ENCODE measurements at places on chromosomes 16 and 17.

- DNase-seq = no peak
Observed at GRCh38 chr16:28986046-28986445, 1.2 kb downstream of the LAT start.

DNA sequence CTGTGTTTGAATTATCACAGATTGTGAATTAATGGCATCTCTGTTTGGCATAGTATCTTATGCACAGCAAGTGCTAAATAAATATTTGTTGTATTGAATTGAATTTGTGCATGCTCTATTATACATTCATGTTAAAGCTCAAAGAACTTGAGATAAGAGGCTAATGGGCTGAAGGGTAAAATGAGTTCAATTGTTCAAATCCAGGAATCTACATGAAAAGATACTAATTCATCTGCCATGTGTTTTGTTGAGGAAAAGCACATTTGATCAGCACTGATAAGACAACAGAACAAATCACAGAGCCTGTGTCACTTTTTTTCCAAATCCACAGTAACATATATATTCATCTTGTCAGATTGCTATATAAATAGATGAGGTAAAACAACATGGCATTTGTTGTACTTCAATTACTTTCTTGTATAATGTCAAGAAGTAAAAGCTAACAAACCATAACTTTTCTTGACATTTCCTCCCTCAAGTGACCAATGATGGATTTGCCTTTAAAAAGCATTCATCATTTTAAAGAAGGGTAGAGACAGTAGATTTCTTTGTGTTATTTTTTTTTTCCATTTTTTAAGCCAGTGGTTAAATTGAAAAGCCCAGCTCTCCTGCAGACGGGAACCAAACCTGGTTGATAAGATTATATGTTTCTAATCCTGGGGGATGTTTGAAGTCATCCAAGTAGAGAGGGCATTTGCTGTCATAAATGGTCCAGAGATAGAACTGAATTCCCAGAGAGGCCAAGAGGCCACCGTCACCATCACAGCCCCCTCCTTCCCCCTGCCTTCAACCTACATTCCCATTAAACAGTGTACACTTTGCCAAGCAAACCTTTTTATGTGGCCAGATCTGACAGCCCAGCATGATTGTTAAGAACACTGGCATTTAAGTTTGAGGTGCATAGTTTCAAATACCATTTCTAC is 123.0 kb downstream of the CHD9NB start:
- peak; percentile 24 for DNase-seq

DNA sequence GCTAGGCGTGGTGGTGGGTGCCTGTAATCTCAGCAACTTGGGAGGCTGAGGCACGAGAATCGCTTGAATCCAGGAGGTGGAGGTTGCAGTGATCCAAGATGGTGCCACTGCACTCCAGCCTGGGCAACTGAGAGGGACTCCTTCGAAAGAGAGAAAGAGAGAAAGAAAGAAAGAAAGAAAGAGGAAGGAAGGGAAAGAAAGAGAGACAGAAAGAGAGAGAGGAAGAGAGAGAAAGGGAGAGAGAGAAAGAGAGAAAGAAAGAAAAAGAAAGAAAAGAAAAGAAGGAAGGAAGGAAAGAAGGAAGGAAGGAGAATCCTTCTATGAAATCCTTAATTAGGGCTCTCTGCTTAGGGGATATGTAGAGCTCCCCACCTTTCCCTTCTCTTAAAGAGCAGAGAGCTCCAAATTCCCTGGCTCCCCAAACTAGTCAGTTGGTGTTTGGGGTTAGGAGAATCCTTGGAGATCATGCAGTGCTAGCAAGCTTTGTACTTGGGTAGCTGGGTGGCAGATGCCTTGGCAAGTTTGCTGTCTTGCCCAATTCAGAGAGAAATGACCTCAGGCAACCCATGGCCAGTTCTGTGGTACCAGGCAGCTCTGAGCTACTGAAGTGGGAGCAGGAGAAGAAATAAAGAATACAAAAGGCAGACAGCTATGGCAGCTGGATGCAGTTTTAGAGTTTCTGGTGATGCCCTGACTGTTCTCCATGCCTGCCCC is 8.9 kb upstream of the HOXB13 start:
- DNase-seq = no peak

GRCh38 chr16:9437115-9437514 is 345.7 kb downstream of the HAPSTR1 start:
- DNase-seq = no peak

DNA sequence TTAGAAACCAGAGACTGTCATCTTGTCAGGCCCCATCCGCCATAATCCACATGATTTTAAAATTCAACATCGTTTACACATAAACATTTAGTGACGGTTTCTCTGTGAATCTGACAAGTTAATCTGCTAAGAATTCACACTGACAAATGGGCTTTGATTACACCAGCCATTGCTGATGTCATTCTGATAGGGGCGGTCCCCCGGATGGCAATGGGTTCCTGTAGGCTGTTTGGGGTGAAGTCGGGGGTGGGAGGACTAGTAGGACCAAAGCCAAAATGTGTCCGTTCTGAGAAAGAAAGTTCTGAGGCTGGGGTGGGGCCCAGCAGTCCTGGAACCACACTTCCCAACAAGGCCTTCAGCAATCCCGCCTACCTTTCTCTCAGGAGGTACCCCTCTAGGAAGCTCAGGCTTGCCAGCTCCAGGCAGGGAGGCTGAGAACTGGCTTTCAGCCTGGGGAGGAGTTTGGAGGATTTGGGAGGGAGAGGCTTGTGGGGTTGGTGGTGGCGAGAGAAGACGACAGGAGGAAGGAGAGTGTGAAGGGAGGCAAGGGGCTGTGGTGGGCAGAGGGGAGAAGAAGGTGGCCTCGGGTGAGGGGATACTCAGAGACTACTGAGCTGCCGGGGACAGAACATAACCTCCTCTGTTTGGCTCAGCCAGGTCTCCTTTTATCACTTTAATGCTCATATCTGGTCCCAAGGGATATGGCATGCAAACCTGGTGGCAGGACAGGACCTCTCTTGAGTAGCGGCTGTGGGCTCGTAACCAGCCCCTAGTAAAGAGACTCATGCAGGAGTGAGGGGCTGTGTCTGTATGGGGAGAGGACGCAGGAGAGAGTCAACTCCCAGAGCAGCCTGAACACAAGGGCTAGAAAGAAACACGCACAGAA is 8.6 kb downstream of the HIC1 start:
- no peak for DNase-seq

DNA sequence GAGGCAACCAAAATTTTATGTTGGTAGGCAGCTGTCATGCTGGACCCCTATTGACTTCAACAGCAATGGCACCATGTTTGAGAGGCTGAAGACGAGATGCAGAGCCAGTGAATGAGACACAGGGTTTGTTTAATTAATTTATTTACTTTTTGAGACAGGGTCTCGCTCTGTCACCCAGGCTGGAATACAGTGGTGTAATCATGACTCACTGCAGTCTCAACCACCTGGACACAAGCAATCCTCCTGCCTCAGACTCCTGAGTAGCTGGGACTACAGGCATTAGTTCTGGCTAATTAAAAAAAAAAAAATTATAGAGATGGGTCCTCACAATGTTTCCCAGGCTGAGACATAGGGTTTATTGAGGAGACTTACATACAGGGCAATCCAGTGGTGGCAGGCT is 36.2 kb upstream of the PPM1D start:
- no peak for DNase-seq

- DNase-seq = no peak
Observed at GRCh38 chr16:49782405-49782804, 73.5 kb downstream of the ZNF423 start.

GRCh38 chr17:30995347-30995746 is 24.5 kb downstream of the RNF135 start:
- no peak for DNase-seq

DNA sequence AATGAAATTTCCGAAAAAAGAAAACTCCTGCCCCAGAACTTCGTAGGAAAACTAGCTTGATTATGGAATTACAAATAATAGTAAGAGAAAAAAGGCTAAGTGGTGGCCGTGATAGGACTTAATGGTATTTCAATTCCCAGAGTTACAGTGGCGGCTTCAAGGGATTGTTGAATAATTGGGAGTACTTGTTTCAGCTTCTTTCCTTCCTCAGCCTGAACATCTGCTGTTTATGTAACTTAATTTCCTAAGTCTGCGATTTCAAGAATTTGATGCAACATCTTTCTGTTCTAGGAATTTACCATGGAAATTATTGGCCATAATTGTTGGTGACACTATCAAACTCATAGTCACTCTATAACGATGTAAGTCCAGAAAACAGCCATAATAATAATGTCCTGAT is 684 bp upstream of the APPBP2 start:
- no peak for DNase-seq

DNA sequence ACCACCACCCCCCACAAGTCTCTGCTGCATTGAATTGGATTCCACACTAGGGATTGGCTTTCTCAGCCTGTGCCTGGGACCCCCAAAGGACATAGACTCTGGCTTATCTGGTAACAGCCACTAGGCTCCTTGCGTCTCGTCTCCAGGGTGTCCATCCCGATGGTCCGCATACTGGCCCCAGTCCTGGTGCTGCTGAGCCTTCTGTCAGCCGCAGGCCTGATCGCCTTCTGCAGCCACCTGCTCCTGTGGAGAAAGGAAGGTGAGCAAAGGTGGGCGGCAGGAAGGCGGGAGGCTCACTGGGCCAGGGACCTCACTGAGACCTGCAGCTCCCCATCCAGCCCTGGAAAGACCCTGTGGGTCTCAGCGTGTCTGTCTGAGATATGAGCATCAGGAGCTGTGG is 8.1 kb downstream of the CD300LG start:
- DNase-seq = no peak

GRCh38 chr16:58002416-58002800 is 1.2 kb downstream of the USB1 start:
- DNase-seq = no peak

GRCh38 chr16:35748621-35749252 is 2289.3 kb downstream of the TP53TG3F start:
- no peak for DNase-seq

DNA sequence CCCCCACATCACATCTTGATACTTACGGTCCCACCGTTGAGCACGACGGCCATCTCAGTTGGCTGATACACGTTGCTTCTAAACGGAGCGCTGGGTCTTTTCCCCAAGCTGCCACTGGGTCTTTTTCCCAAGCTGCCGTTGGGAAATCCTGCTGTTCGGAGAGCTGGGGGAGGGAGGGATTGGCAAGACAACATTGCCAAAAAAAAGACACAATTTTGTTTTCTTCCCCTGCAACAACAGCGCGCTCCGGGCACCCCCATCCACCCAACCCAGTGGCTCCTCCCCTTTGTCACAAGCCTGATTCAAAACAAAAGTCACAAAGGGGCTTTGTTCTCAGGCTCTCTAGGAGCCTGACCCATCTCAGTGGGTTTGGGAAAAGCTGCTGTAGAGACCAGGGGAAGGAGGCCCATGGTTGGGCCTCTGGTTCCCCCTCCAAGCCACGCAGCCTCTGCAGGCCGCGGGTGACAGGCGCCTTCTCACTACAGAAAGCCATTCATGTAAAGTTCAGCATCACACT is 22.8 kb downstream of the GPRC5B start:
- DNase-seq = no peak

GRCh38 chr16:14334366-14335080 is 263.4 kb downstream of the MRTFB start:
- no peak for DNase-seq

- no peak for DNase-seq
Observed at GRCh38 chr16:17413508-17413907, 57.3 kb downstream of the XYLT1 start.
